ENCODE measurements at places on chromosomes 7 and 10. TPM values are rescaled to one million over a fixed set of nuclear protein-coding genes. Genes with fewer than 3 reads are reported as not detected.

GRCh38 chr10:21535494-21535965 is 1.5 kb downstream of the MLLT10 start:
- H3K27ac ChIP-seq = peak overlapping the region; percentile 99
- peak overlapping the region; percentile 50 for H3K4me3 ChIP-seq
- H3K4me1 ChIP-seq = peaks cover 17% of the 10 kb centered on the region

DNA sequence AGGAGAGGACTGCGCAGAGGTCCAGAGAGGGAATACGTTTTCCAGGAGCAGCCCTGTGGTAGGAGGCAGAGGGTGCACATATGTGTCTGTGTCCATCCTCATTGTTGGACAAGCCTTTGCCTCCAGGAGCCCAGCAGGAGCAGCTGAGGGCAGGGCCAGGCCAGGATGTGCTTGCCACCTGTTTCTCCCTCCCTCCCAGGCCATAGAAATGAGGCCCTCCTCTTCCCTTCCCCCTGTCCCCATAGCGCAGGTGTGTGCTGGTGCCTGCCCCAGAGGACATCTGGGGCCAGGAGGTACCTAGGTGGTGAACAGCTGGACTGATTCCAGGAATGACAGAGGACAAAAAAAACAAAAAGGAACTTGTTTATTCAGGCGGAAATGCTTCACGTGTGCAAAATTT is 10.5 kb upstream of the CXCL12 start:
- H3K4me3 ChIP-seq = no peak overlapping the region
- H3K27me3 ChIP-seq = peaks cover 10% of the 10 kb centered on the region

GRCh38 chr7:38179776-38180226 is 1.8 kb downstream of the STARD3NL start:
- peak overlapping the region; percentile 92 for H3K27ac ChIP-seq
- H3K4me3 ChIP-seq = no peak overlapping the region

- H3K27ac ChIP-seq = no peak overlapping the region
- DNase-seq = no peak
- H3K4me1 ChIP-seq = peaks cover 9% of the 10 kb centered on the region
- H3K27me3 ChIP-seq = no peaks in the 10 kb centered on the region
- H3K36me3 ChIP-seq = no peaks in the 10 kb centered on the region
These were observed 77.3 kb upstream of the GRID1 start for GRCh38 chr10:86443936-86444335.

Gene AGAP6
- total RNA-seq = 4.8 TPM

Data from hepatocyte (in vitro differentiated cells).